Left kidney (tissue), 8 donors: ENCODE measurements at places on chromosomes 11 and 22.

DNA sequence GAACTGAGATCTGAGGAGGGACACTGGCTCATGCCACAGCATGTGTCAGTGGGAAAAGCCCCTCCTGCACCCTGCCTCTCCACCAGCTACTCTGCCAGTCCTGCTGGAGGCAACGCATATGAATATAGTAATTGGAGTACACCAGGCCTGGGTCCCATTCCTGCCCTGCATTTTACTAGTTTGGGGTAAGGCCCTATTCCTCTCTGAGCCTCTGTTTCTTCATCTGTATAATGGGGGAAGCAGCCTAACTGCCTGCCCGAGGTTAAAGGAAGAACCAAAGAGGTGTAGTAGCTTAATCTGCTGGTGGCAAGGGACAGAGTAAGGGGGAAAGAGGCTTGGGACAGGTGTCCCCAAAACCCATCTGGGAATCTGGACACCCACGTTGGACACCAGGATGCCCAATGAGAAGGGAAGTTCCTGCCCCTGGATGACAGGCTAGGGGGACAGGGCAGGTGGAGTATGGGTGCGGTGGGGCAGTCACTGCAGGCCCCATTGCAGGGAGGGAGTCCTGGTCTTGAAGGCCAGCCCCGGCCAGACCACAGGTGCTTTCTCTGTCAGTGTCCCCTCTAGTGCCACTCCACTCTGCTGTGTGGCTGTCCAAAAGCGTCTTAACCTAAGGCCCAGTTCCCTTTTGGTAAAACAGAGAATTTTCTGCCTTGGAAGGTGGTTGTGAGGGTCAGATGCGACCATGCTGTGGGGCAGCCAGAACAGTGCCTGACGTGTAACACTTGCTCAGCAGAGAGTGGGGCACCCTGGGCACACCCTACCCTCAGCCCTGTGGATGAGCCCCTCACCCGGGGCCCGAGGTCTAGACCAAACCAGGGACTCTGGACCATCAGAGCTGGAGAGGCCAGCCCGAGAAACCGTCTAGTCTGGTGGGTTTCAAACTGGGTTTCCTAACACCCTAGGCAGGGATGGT lies 11.5 kb downstream of the TSKU start:
- no peak for DNase-seq

GRCh38 chr22:32776802-32777201 lies 24.7 kb upstream of the TIMP3 start:
- DNase-seq = no peak

GRCh38 chr11:72018171-72018570 lies 19.5 kb downstream of the IL18BP start:
- no peak for DNase-seq

DNA sequence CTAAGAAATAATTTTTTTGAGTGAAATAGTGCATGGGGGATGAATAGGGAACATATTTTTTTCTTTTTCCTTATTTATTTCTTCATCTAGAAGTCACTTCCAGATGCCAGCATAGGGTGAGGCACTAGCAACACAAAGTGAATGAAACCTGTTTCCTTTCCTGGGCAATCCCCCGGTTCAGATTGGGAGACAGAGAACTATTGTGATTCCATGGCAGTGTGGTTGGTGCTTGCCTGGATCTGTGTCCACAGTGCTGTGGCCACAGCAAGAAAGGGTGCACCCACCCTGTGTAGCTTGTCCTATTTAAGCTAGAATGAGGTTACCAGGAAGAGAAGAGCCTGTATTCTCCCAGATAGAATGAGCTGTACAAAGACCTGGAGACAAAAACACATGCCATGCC lies 57.6 kb downstream of the SLC5A1 start:
- no peak for DNase-seq

- no peak for DNase-seq
Observed at GRCh38 chr11:117456027-117456720, 128.5 kb downstream of the CEP164 start.
